IMR-90 (cell line): ENCODE measurements at places on chromosomes 4 and X. TPM values are rescaled to one million over a fixed set of nuclear protein-coding genes. Genes with fewer than 3 reads are reported as not detected.

CDX4 gene
- total RNA-seq = not detected in 2 replicates

DNA sequence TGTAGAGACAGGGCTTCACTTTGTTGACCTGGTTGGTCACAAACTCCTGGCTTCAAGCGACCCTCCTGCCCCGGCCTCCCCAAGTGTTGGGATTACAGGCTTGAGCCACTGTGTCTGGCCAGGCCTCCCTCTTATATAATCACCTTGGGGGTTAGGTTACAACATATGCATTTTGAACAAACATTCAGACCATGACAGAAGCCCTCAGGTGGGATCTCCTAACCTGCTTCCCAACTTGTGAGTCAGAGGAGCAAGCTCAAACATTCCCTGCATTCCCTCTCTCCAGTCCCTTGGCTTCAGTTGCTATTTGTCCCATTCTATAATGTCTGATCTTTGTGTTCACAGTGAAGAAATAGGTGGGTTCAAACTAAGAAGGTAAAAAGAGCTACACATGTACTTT is 76.5 kb upstream of the NRK start:
- no peak for DNase-seq
- no peak overlapping the region for H3K27ac ChIP-seq
- no peaks in the 10 kb centered on the region for H3K4me1 ChIP-seq
- no peak overlapping the region for H3K4me3 ChIP-seq
- no peaks in the 10 kb centered on the region for H3K36me3 ChIP-seq

- no peaks in the 10 kb centered on the region for H3K27me3 ChIP-seq
- peaks cover 60% of the 10 kb centered on the region for H3K4me1 ChIP-seq
- no peak overlapping the region for H3K4me3 ChIP-seq
- H3K36me3 ChIP-seq = no peaks in the 10 kb centered on the region
- DNase-seq = no peak
Observed at GRCh38 chr4:2797545-2798305, 4.8 kb downstream of the SH3BP2 start.

GRCh38 chr4:119692001-119692400 is 63.4 kb upstream of the PDE5A start:
- H3K4me1 ChIP-seq = peaks cover 9% of the 10 kb centered on the region
- peak; percentile 67 for DNase-seq
- H3K27me3 ChIP-seq = no peaks in the 10 kb centered on the region
- H3K36me3 ChIP-seq = no peaks in the 10 kb centered on the region
- peak overlapping the region; percentile 36; the same call in 1 of the 2 replicates for H3K27ac ChIP-seq
- no peak overlapping the region for H3K4me3 ChIP-seq

DNA sequence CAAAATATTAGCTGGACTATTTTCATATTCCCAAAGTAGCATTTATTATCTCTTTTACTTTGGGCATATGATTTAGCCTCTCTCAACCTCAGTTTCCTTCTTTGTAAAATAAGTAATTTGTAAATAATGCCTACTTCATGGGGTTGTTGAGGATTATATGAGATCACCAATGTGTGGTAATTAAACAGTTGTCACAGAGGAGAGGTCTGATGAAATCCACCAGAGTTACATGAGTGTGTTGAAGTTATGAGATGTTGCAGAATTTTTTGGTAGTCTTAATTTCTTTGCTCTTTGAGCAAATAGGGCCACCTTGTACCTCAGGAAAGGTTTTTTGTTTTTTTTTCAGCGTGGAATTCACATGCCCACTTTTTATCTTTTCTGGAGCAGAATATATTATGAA is 1.4 kb downstream of the COX7B start:
- no peak overlapping the region; the same call in 1 of the 2 replicates for H3K4me3 ChIP-seq
- H3K27ac ChIP-seq = no peak overlapping the region
- H3K4me1 ChIP-seq = no peaks in the 10 kb centered on the region
- no peaks in the 10 kb centered on the region for H3K27me3 ChIP-seq
- H3K36me3 ChIP-seq = peaks cover 6% of the 10 kb centered on the region; the same call in 1 of the 2 replicates

GRCh38 chr4:110540982-110541451 is 65.1 kb downstream of the ENPEP start:
- peaks cover 2% of the 10 kb centered on the region; the same call in 1 of the 2 replicates for H3K4me1 ChIP-seq
- no peaks in the 10 kb centered on the region for H3K36me3 ChIP-seq
- H3K4me3 ChIP-seq = no peak overlapping the region
- peak; percentile 70 for DNase-seq
- no peaks in the 10 kb centered on the region for H3K27me3 ChIP-seq

NWD2 gene
- not detected in 2 replicates for total RNA-seq

- peaks cover 2% of the 10 kb centered on the region for H3K4me1 ChIP-seq
- H3K27ac ChIP-seq = no peak overlapping the region
- peak; percentile 59 for DNase-seq
- H3K4me3 ChIP-seq = no peak overlapping the region
- no peaks in the 10 kb centered on the region for H3K27me3 ChIP-seq
Observed at GRCh38 chr4:88818631-88819470, 121.2 kb upstream of the NAP1L5 start.

GRCh38 chr4:86386817-86387415 is 27.1 kb upstream of the MAPK10 start:
- H3K36me3 ChIP-seq = no peaks in the 10 kb centered on the region
- no peak for DNase-seq
- H3K4me3 ChIP-seq = no peak overlapping the region
- no peaks in the 10 kb centered on the region for H3K27me3 ChIP-seq

SPANXD gene
- total RNA-seq = not detected in 2 replicates

STS gene
- total RNA-seq = 3.4 and 3.6 TPM in 2 replicates

GRCh38 chrX:40273356-40274050 is 175.7 kb upstream of the BCOR start:
- H3K4me1 ChIP-seq = no peaks in the 10 kb centered on the region
- H3K27ac ChIP-seq = no peak overlapping the region
- peak; percentile 35 for DNase-seq
- no peaks in the 10 kb centered on the region for H3K36me3 ChIP-seq
- no peak overlapping the region for H3K4me3 ChIP-seq

- no peaks in the 10 kb centered on the region for H3K27me3 ChIP-seq
- H3K4me3 ChIP-seq = no peak overlapping the region
- no peak for DNase-seq
- no peaks in the 10 kb centered on the region for H3K4me1 ChIP-seq
Observed at GRCh38 chrX:124606724-124607123, 260.4 kb downstream of the SH2D1A start.

DNA sequence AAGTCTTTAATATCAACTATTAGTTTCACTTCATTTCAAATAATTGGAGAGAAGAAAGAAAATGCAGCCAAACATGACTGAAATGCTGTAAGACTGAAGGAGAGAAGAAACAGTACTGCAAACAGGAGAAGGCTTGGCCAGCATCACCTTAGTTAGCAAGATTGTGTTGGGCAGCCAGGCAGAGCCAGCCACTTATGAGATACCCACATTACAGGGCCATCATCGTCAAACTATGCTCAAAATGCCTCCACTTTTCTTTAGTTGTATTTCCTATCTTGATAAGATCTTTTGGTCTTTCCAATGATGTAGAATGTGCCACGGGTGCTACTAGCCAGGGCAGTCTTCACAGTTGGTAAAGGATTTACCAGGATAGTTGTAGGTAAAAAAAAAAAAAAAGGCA is 10.9 kb upstream of the IRF2 start:
- DNase-seq = no peak
- no peaks in the 10 kb centered on the region for H3K27me3 ChIP-seq
- no peaks in the 10 kb centered on the region for H3K4me1 ChIP-seq

- no peaks in the 10 kb centered on the region for H3K4me1 ChIP-seq
- no peak overlapping the region for H3K4me3 ChIP-seq
- no peaks in the 10 kb centered on the region for H3K27me3 ChIP-seq
- no peak for DNase-seq
- H3K36me3 ChIP-seq = no peaks in the 10 kb centered on the region
Observed at GRCh38 chr4:162485486-162485885, 321.7 kb upstream of the FSTL5 start.

DNA sequence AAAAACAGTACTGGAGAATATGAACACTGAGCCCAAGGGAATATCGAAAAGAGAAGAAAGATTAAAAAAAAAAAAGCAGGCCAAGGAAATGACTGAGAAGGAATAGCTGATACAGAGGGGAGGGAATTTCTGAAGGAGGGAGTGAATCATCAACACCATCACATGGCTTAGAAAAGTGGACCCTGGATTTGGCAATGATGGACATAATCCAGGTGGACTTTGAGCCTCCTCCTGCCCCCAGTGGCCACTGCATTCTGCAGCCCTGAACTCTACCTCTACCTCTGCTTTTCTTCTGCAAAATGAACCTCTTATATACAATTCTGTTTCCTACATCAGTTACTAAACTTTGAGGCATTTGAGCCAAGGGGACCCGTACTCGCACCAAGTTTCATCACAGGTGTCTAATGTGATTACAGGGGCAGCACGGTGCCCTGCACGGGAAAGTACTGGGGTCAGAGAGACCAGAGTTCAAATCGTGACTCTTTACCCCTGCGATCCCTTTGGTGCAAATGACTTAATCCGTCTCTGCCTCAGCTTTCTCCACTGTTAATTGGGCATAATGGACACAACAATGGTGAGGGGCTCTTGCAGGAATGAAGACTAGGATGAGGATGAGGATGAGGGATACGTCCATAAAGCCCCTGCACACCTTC is 1.1 kb downstream of the OCIAD2 start:
- H3K36me3 ChIP-seq = no peaks in the 10 kb centered on the region
- DNase-seq = peak; percentile 61
- H3K27ac ChIP-seq = no peak overlapping the region

- H3K4me3 ChIP-seq = no peak overlapping the region
- no peaks in the 10 kb centered on the region for H3K36me3 ChIP-seq
- H3K4me1 ChIP-seq = no peaks in the 10 kb centered on the region
- DNase-seq = no peak
- H3K27me3 ChIP-seq = no peaks in the 10 kb centered on the region
- no peak overlapping the region for H3K27ac ChIP-seq
Observed at GRCh38 chr4:20570981-20571715, 129.1 kb upstream of the PACRGL start.

- DNase-seq = no peak
- H3K27ac ChIP-seq = no peak overlapping the region
- no peaks in the 10 kb centered on the region for H3K36me3 ChIP-seq
- H3K4me1 ChIP-seq = no peaks in the 10 kb centered on the region
- H3K27me3 ChIP-seq = peaks cover 52% of the 10 kb centered on the region
- H3K4me3 ChIP-seq = no peak overlapping the region
Observed at GRCh38 chr4:3486541-3487540, 23.7 kb downstream of the DOK7 start.

- H3K4me1 ChIP-seq = no peaks in the 10 kb centered on the region; the same call in 1 of the 2 replicates
- peak; percentile 65 for DNase-seq
- no peaks in the 10 kb centered on the region for H3K36me3 ChIP-seq
Observed at GRCh38 chrX:134908356-134908755, 82.4 kb upstream of the SMIM10 start.

GRCh38 chrX:154131955-154132354 is 12.1 kb upstream of the OPN1LW start:
- peaks cover 2% of the 10 kb centered on the region for H3K27me3 ChIP-seq
- H3K4me3 ChIP-seq = no peak overlapping the region
- no peaks in the 10 kb centered on the region for H3K36me3 ChIP-seq
- no peak overlapping the region for H3K27ac ChIP-seq
- H3K4me1 ChIP-seq = no peaks in the 10 kb centered on the region

DNA sequence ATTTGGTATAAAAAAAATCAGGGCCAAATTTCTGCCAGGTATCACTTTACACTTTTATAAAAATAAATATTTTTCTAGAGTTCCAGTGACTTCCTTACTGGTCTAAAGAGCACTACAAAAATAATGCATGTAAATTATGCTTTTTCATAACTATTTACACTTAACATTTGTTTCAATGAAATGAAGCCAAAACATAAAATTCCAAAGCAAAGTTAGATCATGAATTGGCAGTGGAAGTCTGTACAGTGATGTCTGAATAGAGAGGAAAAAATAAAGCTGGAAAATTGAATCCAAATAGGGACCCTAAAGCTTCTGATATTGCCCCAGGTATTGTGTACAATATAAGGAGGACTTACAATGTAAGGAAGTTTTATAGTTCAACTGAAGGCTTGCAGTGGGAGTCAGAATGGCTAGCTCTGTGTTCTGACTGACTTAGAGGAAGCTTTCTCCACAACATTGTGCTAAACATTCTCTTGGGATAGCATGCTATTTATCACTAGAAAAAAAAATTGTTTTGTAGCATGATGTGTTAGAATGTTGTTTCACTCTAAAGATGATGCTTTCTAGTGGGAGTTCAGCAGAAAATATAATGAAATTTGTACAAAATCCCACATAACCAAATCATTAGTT is 288.2 kb upstream of the UGT8 start:
- no peaks in the 10 kb centered on the region for H3K27me3 ChIP-seq
- H3K4me3 ChIP-seq = no peak overlapping the region
- no peaks in the 10 kb centered on the region for H3K36me3 ChIP-seq
- no peak overlapping the region for H3K27ac ChIP-seq
- DNase-seq = no peak

ADGRG2 gene
- total RNA-seq = under 0.01 TPM in 2 replicates

DNA sequence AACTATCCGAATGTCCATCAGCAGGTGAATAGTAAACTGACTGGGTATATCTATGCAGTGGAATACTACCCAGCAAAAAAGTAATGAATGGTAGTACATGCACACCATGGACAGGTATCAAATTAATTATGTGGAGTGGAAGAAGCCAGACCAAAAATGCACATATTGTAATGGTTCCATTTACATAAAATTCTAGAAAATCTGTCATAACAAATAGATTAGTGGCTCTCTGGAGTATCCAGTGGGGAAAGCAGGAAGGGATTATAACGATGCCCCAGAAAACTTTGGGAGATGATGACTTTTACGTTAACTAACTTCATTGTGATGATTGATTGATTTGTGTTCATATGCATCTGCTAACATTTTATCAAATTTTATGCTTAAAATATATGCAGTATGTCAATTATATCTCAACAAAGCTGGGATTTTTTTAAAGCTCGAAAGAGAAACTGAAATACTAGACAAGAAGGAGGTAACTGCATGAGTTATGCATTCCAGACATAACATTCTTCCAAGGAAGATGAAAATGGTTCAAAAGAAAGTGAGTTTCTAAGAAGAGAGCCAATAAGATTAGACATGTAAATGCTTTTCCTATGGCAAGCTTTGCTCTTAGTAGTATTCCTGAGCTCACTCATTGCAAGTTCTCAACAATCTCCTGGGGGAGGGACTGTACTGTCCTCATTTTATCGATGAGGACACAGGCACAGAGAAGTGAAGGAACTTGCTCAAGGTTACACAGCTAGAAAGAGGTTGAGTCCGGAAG is 58.6 kb upstream of the MSX1 start:
- DNase-seq = peak; percentile 69
- H3K4me3 ChIP-seq = no peak overlapping the region
- no peaks in the 10 kb centered on the region for H3K4me1 ChIP-seq

DNA sequence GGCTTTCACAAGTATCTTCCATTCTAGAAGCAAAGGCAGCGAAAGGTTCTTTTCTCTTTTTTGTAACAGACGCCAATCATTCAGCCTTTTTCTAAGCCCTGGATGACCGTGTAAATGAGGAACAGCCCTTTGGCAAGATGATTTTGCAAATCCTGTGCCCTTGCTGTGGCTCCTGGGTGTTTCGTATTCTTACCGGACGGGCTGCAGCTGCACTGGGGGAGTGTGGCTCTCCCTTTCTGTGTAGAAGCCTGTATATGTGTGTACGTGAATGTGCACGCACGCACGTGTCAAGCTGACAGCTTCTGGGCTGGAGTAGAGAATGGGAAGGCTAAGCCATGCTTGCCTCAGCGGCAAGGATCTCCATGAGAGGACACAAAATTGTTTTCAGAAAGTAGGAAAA is 8.2 kb downstream of the GRPEL1 start:
- no peaks in the 10 kb centered on the region for H3K4me1 ChIP-seq
- no peak overlapping the region for H3K4me3 ChIP-seq
